ENCODE measurements at places on chromosomes 4 and X.
A peak's percentile ranks its signal among the peaks of the same experiment; 100 is the strongest.

- DNase-seq, result peak; percentile 58
Observed at GRCh38 chrX:101206471-101206870, 13.1 kb upstream of the DRP2 start.

- DNase-seq, result no peak
Observed at GRCh38 chr4:71497078-71497477, 158.3 kb downstream of the SLC4A4 start.

GRCh38 chr4:54571293-54572151 lies 86.2 kb upstream of the KIT start:
- DNase-seq, result no peak

DNA sequence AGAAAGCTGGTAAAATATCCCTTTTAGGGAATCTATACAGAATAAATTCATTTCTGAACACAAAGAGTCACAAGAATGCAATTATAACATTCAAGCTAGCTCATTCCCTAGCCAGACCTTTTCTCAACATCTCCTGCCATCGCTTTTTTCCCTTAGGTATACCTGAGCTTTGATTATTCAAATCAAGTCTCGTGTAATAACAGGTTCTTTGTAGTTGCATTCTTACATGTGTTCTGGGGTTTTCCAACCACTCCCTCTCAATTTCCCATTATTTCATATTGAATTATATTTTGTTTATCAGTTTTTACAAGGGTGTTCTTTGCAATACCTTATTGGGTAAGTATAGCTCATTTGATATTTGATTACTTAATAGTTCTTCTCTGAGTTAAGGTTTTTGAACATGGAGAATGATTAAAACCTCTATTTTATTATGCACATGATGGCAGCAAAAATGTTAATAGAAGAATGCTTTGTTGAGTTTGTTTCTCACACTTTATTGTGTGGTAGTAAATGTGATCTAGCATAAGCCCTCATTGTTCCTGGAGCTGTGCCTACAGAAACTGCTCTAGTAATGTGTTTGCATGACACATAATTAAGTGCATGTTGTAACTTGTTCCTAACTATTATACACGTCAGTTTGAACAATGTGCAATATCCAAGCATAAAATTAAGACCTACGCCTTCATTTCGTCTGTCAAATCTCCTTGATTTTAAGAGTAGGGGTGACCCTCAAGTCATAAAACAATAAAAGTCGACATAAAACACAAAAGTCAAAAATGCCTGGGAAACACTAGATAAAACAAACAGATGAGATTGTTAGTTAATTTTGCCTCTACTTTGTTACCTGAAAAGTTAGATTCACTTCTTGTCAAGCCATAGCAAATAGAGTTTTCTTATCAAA lies 124.0 kb upstream of the POF1B start:
- DNase-seq, result no peak

DNA sequence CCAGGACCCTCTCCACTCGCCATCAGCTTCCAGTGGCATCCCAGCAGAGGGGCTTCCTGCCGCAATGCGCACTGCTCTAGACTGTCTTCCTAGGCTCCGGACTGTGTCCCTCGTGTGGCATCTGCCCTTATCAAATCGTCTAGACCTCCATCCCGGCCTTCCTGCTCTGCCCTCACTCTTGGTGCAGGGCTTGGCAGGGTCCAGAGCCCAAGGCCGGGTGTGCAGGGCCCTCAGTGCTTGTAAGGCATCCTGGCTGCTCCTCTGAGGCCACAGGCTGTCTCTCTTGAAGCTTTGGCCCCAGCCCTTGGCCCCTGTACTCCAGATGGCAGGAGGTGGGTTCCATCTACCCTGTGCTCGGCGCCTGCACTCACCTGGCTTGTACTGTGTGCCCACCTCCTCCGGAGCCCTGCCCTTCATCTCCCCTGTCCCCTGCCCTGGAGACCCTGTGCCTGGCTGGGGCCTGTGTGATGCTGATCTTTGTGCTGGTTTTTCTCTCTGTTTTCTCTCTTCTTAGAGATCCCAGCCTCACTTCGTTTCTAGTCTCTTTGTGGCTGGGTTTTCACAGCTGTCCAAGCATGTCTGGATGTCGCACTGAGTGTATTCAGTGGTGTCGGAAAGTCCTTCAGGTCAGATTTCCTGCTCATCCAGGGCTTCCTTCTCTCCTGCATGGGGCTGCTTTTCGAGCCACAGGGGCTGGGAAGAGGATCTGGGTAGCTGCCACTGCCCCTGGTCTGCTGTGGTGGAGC lies 3.7 kb upstream of the TREX2 start:
- DNase-seq, result no peak

GRCh38 chr4:24743927-24744326 lies 51.4 kb upstream of the SOD3 start:
- DNase-seq, result no peak

- DNase-seq, result no peak
Observed at GRCh38 chr4:90190525-90190924, 63.3 kb downstream of the CCSER1 start.

GRCh38 chrX:70755850-70756249 lies 152.7 kb downstream of the TEX11 start:
- no peak for DNase-seq

GRCh38 chr4:14752341-14753046 lies 249.8 kb upstream of the CPEB2 start:
- no peak for DNase-seq

DNA sequence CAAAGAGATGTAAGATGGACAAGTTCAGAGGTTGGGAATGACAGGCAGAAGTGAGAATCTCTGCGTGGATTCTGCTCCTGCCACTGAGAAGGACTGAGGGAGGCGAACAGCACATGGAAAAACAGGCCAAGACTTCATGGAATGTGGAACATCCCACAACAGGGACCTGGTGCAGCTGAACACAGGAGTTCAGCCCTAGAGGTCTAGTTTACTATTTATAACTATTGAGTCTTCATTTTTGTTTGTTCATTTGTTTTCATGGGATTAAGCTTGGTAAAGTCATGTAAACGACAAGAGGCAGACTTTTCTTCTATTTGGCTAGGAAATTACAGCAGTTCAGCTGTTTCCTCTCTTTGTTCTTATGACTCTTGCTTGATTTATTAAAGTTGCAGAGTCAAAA lies 234.5 kb downstream of the MAML3 start:
- DNase-seq, result peak; percentile 84

GRCh38 chrX:51215266-51215665 lies 117.4 kb upstream of the NUDT10 start:
- no peak for DNase-seq

DNA sequence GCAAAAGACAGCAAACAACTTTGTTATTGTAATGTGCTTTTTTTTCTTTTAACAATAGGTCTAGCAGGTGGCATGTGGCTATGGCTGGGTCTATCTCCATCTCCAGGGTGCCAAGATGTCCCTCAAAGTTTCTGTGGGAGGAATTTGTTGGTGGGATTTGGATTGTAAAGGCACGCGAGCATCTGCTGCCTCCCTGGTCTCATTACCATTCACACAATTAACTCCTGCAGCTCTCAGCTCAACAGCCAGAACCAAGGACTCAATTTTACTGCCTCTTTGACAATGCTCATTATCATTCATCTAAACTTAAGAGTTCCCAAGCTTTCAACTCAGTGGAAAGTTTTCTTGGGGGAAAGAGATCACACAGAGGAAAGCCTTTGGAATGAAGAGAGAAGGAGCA lies 10.9 kb upstream of the PCDH18 start:
- no peak for DNase-seq

DNA sequence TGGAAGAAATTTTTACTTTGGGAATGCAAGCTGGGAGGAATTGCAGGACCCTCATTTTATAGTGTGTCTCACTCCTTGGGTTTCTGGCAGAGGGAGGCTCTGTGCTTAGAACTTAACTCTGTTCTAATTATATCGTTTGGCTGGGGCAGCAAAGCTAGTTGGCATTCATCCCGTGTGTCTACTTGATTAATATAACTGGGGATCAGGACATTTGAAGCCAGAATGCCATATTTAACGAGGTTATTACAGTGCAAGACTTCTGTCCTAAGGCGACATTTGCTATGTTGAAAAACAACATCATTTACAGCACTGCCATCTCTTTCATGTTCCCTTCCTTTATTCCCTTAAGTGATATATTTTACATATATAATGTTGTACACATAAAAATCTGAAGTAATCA lies 179.1 kb upstream of the TBC1D9 start:
- DNase-seq, result no peak

DNA sequence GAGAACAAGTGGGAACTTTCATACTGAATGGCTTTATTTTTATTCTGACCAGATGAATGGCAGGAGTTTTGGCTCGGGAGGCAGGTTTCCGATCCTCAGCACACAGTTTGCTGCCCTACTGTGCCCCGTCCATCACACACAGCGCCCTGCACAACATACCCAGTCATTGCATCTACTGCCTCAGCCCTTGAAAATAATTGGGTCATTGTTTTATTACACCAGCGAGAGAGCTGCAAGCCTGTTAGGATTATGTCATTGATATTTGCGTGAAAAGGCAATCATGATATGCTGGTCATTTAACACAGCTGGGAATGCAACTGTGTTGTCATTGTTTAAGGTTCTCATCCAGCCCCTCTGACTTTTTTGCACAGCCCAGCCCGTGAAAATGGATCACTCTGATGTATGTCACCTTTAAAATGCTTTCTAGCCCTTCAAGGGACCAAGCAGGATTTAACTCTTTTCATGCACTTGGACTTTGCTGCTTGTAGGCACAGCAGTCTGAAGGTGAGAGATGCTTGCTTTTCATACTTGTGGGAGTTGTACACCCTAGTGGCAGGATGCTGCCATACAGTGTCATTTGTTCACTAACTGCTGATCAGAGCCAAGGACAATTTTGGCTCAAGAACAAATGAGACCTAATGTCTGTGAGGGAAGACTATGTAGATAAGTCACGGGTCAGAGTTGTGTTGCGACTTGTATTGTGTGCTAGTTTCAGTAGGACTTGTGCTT lies 62.3 kb downstream of the RTL9 start:
- no peak for DNase-seq

- no peak for DNase-seq
Observed at GRCh38 chr4:16019649-16020048, 56.7 kb upstream of the FGFBP2 start.

GRCh38 chr4:78369679-78370078 lies 181.9 kb upstream of the ANXA3 start:
- peak; percentile 58 for DNase-seq

- no peak for DNase-seq
Observed at GRCh38 chrX:265502-265901, 15.7 kb upstream of the PLCXD1 start.

GRCh38 chr4:41281038-41281634 lies 24.4 kb downstream of the UCHL1 start:
- DNase-seq, result peak; percentile 82

DNA sequence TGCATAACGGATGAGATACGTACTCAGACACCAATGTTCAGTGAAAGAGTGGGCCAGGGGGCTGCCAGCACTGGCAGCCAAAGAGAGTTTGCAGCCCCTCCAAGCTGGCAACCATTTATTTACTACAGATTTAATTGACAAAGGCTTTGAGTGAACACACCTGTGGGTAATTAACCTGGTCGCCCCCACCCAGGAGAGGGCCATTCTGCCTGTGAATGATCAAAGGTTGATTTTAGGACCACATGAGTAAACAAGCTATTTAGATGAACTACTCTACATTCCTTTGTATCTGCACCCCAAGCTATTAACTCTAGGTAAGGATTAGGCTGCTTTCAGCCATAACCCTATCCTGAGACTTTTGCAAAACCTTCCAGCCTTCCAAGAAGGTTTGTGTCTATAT lies 55.0 kb downstream of the RBM46 start:
- DNase-seq, result no peak

DNA sequence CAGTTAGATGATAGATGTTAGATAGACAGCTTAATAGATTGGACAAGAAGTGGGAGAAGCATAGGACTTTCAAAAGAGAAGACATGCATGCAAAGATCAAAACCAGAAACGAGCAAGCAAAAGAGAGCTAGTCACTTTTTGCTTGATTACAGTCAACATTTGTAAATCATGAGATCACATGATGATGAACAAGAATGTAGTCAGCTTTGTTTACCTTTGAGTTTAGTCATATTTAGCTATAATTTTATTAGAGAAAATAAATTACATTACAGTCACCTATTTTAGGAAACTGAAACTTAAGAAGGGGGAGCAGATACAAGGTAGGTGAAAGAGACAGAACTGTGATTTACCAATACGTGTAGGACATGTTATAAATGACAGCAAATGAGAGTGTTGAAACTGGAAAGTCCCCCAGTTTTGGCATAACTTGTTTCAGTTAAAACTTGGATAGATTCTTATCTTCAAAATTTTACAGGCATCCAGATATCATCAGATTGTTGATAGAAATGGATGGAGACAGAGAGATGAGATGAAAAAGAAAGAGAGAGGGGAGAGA lies 1083.1 kb upstream of the PCDH10 start:
- peak; percentile 23 for DNase-seq

GRCh38 chr4:169279108-169279507 lies 8.4 kb upstream of the SH3RF1 start:
- no peak for DNase-seq

DNA sequence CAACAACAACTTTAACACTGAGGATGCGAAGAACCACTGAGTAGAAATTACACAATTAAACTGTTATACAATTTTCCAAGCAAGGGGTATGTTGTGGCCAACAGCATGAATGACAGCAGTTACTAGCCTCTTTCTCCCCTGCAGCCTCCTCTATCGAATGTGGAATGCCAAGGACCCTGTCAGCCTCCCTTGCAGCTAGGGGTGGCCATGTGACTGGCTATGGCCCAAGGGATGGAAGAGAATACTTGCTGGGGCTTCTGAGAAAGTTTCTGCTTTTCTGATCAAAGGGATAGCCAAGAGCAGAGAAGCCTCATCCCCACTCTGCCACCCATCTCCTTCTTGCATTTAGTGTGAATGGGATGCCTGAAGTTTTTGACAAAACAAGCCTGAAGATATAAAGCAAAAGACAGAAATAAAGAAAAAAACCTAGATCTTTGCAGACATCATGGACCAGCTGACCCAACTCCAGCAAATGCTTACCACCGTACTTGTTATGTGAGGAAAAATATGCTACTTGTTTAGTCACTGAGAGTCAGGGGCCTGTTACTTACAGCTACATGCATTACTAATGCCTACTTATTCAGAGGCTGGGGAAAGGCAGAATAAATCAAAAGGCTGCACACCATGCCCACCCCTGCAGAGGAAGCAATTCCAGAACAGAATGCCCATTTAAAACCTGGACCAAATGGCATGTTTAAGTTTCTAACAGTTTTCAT lies 32.0 kb downstream of the DCTD start:
- peak; percentile 10 for DNase-seq

- no peak for DNase-seq
Observed at GRCh38 chr4:111263836-111264235, 641.0 kb upstream of the PITX2 start.
